Thymus (tissue), 14 donors: ENCODE measurements at places on chromosomes 4 and X.

DNA sequence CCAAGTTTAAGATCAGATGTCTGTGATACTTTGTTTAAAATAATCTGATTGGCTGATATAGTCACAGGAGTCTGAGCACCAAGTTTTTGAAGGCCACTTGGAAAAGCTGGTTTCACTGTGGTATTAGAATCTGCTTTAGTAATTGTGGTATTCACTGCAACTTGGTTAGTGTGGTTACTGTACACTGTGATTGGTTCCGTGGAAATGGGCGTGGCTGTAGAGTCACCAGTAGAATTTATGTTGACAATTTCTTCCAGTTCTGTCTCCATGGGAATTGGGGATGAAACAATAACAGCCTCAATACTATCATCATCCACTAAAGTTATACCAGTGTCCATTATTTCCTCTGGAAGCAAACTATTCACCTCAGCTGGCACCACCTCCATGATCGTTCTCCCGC lies 26.2 kb downstream of the LIN54 start:
- DNase-seq, result no peak

DNA sequence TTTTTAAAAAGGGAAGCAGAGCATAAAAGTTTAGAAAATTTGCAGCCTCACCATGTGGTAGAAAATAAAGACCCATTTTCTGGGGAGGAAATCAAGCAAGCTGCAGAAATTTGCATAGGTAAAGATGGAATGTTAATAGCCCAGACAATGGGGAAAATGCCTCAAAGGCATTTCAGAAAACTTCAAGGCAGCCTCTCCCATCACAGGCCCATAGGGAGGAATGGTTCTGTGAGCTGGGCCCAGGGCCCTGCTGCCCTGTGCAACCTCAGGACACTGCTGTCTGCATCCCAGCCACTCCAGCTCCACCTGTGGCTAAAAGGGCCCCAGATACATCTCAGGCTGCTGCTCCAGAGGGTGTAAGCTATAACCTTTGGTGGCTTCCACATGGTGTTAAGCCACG lies 137.9 kb downstream of the INPP4B start:
- DNase-seq, result no peak

DNA sequence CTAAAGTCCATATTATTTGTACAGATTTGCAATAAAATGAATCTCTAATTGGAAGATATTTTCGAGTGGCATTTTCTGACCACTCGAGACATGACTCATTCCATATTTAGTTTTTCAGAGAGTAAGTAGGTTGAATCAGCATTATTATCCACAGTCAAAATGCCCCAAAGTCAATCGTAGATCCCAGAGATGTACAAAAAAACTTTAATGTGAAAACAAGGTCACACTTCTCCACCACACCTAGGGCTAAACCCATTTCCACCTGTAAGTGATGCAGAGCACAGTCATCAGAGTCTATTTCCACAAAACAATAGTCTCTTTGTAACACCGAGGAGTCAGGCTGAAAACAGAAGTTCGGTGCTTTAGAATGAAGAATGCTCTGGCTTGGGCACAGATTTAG lies 117.1 kb upstream of the TENM3 start:
- DNase-seq, result no peak

- no peak for DNase-seq
Measured at GRCh38 chr4:105828074-105828473, 67.2 kb upstream of the NPNT start.

DNA sequence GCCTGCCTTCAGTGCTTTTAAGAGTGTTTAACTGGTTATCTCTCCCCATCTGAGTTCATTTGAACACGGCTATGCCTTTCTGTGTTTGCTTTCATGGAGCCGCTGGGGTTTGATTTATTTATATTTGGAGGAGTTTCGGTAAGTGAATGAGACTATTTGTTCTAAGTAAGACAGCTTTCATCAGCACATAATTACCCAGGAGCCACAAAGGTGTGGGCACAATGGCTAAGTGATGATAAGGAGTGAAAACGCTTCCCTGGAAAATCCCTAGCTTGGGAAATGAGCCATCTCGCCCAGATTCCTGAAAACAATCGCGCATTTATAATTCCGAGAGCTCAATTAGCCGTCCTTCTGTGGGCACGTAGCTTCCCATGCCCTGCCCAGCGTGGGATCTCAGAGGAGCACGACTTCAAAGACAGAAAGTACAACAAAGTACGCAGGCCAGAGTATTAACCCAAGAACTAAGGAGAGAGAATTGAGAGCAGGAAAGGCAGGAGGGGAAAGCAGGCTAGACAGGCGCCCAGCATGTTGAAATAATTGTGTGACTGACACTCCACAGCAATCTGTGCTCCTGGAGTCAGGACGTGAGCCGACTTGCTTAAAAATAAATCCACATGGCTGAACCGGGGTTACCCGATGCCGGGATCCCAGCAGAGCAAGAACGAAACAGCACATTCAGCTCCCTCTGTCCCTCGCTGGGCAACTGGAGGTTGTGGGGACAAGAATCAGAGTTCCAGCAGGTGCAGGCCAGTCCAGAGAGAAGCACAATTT lies 99.0 kb downstream of the DHRSX start:
- no peak for DNase-seq

DNA sequence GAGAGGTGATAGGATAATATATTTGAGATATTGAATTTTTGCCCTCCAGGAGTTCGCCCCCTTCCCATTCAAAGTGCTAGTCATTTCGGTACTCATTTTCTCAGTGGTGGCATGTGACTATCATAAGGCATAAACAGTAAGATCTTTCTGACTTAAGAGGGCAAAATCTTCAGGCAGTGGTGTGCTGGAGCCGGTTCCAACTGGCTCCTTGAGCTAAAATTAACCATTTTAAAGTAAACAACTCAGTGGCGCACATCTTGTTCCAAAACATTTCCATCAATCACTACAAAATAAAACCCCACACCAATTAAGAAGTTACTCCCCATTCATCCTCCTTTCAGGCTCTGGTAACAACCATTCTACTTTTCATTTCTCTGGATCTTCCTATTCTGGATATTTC lies 43.3 kb downstream of the LUZP4 start:
- no peak for DNase-seq
